ENCODE measurements at places on chromosomes 5 and 9.
A peak's percentile ranks its signal among the peaks of the same experiment; 100 is the strongest.

- DNase-seq: no peak
Measured at GRCh38 chr5:157556615-157557418, 18.8 kb downstream of the ADAM19 start.

- DNase-seq: no peak
Measured at GRCh38 chr5:143101725-143102386, 301.6 kb downstream of the NR3C1 start.

DNA sequence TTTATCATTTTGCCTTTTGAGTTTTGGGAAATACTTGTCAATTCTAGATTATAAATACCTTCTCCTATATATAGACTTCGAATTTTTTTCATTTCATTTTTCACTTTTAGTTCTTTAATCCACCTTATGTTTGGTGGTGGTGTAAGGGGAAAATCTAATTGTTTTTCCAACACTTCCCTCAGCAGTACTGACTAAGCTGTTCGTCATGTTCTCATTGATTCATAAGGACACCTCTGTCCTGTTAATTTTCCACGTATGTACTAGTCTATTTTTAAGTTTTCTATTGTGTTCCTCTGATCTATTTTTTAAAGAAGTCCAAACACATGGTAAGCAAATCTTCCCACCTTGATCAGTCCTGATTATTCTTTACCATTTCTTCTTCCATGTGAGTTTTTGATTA is 254.2 kb downstream of the SYK start:
- no peak for DNase-seq

DNA sequence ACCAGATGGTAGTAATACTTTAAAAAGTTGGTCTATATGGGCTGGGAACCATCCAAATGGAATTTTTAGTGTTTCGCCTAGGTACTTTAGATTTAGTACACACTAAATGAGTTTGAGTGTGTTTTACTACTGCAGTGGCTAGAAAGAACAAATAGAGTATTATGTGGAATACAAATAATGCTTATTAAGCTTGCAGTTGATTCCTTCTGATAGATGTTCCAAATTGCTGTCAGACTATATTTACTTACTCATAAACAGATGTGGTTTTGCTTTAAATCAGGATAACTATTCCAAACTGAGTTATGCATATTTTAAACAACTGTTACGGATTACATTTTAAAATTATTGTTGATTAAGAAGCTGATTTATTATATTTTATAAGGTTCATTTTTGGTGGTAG is 103.3 kb downstream of the ZSWIM6 start:
- no peak for DNase-seq

DNA sequence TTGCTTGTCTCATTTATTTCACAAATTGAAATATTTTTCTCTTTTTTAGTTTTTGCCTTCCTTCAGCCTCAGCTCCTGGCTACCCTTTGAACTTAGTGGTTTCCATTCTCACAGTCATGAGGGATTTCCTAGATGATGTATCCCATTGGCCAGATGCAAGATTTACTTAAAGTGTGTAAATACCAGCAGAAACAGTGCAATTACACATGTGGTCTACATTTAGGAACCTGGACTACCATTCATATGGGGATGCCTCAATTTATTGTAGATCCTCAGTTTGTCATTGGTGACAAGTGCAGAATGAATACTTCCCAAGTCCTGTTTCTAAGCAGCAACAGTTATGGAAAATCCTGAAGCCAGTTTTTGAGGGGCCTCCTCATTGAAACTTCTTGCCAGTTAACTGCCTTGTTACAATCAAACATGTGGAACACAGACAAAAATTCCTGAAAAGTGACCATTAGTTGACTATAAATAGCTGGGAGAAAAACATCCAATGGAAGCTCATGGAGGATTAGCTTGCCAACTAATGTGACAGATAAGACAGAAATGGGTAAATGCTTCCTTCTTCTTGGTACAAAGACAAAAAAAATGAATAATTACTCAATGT is 113.6 kb upstream of the FER start:
- no peak for DNase-seq

DNA sequence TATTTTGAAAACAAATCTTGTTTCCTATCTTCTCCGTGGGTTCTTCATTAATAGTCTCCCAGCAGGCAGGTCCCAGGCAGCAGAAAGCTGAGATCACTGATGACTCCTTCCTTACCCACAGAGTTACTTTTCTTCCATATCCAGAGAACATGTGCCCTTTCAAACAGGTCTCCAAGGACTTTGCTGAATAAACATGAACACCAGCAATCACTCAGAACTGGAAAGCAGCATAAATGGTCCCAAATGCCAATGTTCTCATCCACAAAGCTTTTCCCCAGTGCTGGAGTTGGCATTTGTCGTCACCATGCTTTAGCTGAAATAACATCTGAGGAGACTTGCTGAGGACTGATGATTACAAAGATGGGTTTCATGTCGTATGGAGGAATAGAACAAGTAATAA is 134.0 kb downstream of the YIPF5 start:
- DNase-seq: no peak

DNA sequence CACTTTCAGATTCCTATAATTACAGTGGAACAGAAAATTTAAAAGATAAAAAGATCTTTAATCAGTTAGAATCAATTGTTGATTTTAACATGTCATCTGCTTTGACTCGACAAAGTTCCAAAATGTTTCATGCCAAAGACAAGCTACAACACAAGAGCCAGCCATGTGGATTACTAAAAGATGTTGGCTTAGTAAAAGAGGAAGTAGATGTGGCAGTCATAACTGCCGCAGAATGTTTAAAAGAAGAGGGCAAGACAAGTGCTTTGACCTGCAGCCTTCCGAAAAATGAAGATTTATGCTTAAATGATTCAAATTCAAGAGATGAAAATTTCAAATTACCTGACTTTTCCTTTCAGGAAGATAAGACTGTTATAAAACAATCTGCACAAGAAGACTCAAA is 29.5 kb downstream of the ZFYVE16 start:
- no peak for DNase-seq

DNA sequence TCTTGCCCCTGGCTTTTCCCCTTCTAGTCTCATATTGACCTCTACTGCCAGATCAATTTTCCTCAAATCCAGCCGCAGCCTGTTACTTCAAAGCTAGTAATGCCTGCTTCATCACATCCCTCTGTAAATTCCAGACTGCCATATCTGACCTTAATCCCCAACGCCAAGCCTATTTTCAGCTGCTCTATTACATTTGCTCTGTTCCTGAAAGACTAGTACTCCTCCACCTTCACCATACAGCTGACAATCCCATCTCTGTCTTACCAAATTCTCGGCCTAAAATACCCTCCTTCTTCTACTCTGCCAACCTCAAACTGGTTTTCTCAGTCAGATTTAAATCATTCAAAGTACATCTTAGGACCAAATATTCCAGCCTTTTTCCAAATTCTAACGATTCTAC is 420.2 kb downstream of the RAB3C start:
- no peak for DNase-seq

DNA sequence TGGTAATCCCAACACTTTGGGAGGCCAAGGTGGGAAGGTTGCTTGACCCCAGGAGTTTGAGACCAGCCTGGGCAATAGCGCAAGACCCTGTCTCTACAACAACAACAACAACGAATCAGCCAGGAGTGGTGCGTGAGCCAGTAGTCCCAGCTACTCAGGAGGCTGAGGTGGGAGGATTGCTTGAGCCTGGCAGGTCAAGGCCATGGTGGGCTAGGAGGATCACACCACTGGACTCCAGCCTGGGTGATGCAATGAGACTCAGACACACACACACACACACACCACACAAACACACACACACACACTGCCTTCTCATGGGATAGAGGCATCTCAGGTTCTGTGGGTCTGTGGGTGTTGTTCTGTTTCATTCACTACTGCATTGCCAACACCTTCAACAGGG is 115.0 kb downstream of the DCP2 start:
- no peak for DNase-seq

- no peak for DNase-seq
Measured at GRCh38 chr9:127767410-127767809, 11.1 kb downstream of the SH2D3C start.

GRCh38 chr5:149268928-149269557 is 2.6 kb upstream of the AFAP1L1 start:
- peak; percentile 65 for DNase-seq

DNA sequence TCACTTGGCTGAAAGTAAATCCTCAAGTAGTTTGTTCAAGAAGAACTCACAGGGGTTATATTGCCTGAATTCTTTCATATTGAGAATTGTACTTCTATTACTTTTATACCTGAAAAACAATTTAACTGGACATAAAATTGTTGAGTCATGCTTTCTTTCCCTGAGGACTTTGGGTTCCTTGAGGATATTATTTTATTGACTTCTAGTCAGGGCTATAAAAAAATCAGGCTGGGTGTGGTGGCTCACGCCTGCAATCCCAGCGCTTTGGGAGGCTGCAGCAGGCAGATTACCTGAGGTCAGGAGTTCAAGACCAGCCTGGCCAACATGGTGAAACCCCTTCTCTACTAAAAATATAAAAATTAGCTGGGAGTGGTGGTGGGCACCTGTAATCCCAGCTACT is 17.9 kb upstream of the CDC42SE2 start:
- no peak for DNase-seq

DNA sequence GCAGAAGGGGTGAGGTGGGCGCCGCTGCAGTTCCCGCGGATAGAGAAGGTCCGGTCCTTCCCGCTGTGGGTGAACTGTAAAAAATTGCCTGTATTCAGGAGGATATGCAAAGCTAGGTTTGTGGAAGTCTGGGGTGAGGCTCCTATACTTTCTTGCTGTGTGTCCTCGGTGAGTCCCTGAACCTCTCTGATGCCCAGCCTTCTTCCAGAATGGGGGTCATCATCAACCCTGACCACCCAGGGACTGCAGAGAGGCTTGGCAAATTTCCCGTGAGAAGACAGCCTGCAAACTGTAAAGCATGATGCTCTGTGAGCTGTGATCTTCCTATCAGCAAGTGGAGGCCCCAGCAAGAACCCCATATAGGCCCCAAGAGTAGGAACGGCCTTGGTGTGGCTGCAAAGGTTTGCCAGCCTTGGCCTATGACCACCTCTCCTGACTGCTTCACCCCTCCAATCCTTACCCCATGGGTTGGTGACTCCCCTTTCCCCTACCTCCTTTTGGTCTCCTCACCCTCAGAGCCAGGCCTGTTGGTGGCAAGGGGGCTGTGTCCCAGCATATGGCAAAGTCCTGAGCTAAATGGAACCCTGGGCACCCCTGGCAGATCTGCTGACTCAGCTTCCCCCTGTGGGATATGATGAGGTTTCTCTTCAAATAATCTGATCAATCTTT is 760 bp downstream of the ALDH1B1 start:
- no peak for DNase-seq

All from iPS-NIHi11 (cell line).